ENCODE measurements at places on chromosomes 1 and 21. TPM values are rescaled to one million over a fixed set of nuclear protein-coding genes. Genes with fewer than 3 reads are reported as not detected.

- H3K27me3 ChIP-seq, result no peaks in the 10 kb centered on the region
- H3K27ac ChIP-seq, result no peak overlapping the region
- no peak overlapping the region for H3K4me3 ChIP-seq
- H3K36me3 ChIP-seq, result no peaks in the 10 kb centered on the region
- no peaks in the 10 kb centered on the region for H3K4me1 ChIP-seq
These were observed 34.1 kb upstream of the PKN2 start for GRCh38 chr1:88649932-88650331.

ECM1 gene
- total RNA-seq, result 20.1 TPM

DNA sequence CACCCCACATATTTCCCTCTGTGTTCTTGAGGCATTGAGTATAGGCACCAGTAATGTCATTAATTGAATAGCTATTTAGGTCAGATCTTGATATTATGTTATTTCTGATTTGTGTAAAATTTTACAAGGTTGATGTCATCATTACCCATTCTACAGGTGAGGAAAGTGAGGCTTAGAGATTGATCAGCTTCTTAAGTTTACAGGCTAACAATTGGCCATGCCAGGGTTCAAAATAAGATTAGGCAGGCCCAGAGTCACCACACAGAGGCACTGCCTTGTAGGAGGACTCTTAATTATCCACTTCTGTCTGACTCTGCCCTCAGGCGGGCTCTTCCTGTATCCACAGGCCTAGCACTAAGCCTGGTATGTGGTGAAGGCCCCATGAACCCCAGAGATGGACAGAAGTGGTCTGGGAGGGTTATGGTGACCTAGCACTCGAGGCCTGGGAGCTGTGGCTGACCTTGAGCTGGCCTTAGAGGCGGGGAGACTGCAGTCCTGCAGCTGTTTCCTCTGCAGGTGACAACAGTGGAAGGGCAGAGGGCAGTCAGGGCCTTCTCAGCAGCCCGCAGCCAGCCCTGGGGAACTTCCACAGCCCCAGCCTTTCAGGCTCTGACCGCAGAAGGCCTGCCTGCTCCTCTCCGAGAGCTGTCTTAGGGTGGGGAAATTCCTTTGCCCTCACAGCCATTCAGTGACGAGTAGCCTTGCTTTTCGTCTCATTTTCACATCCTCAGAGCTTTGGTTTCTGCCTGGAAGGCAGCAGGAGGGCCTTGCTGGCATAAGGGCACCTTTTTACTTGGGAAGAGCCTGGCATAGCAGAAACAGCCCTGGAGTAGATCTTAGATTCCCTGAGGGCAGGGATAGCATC lies 12.2 kb downstream of the ZDHHC18 start:
- H3K27ac ChIP-seq, result peak overlapping the region; percentile 33
- H3K27me3 ChIP-seq, result no peaks in the 10 kb centered on the region
- H3K36me3 ChIP-seq, result peaks cover 90% of the 10 kb centered on the region
- no peak overlapping the region for H3K4me3 ChIP-seq
- H3K4me1 ChIP-seq, result peaks cover 7% of the 10 kb centered on the region
- DNase-seq, result no peak

DNA sequence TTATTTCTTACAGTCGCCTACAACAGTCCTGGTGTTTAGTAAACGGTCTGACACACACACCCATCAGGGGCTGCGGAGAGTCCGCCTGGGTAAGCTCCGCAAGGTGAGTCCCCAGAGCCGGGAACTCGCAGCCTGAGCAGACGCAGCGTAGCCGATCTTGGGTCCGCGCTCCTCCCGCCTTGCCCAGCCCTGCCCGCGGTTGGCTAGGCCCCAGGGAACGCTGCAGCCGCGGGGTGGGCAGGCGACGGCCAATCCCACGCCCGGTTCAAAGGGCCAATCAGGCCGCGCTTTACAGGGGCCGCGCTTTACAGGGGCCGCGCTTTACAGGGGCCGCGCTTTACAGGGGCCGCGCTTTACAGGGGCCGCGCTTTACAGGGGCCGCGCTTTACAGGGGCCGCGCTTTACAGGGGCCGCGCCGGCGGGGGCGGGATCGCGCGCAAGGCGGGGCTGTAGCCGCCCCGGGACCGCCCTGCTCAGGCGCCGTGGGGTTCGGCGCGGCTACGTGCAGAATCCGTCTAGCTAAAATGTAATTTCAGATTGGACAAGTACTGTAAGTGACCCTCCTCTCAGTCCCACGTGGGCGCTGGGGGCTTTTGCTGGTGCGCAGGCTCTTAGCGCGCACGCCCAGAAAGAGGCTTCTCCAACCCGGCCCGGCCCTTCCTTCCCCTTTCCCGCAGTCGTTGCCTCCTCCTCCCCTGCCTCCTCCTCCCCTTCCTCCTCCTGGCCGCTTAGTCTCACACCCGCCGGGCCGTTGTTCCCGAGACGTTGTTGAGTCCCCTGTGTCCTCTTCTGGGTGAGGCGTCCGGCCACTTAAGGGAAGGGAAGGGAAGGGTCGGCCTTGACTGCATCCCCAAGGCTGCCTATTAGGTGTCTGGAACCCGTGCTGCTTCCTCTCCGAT lies at the start of gene FGGY:
Gene FGGY (plus strand): TSS at position 737 of the 899 bp plus-strand sequence. CDS start 24,456 bp downstream, outside the sequence.
- peak; percentile 98 for DNase-seq
- H3K36me3 ChIP-seq, result no peaks in the 10 kb centered on the region
- H3K27me3 ChIP-seq, result no peaks in the 10 kb centered on the region
- peak within 1 kb of the TSS; percentile 99 for H3K27ac ChIP-seq

DNA sequence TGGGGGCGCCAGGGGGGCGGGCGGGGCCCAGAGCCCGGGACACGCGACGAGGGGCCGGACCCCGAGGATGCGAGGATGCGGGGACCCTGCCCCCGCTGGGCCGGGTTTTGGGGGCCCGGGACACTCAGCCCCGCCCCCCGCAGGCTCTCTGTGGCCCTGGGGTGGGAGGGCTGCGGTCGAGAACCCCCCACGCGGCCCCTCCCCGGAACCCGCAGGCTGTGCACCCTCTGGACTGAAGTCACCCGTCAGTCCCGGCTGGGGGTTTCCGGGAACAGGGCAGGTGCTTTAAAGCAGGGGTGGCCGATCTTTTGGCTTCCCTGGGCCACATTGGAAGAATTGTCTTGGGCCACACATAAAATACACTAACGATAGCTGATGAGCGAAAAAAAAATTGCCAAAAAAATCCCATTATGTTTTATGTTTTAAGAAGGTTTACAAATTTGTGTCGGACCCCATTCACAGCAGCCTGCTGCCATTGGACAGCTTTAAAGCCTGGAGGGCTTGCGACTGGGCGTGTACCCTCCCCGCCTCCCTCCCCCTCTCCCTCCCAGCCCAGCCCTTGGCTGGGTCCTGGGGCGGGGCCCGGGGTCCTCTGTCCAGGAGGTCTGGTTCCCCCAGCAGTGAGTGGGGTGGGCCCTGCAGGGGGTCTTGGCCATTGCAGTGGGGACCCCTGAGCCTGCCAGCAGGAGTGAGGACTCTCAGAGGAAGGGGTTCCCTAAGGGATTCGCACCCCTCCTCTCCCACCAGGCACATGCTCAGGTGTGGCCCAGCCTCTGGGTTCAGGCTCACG lies 21.6 kb upstream of the C1orf159 start:
- no peaks in the 10 kb centered on the region for H3K36me3 ChIP-seq
- DNase-seq, result no peak
- no peak overlapping the region for H3K27ac ChIP-seq

DNA sequence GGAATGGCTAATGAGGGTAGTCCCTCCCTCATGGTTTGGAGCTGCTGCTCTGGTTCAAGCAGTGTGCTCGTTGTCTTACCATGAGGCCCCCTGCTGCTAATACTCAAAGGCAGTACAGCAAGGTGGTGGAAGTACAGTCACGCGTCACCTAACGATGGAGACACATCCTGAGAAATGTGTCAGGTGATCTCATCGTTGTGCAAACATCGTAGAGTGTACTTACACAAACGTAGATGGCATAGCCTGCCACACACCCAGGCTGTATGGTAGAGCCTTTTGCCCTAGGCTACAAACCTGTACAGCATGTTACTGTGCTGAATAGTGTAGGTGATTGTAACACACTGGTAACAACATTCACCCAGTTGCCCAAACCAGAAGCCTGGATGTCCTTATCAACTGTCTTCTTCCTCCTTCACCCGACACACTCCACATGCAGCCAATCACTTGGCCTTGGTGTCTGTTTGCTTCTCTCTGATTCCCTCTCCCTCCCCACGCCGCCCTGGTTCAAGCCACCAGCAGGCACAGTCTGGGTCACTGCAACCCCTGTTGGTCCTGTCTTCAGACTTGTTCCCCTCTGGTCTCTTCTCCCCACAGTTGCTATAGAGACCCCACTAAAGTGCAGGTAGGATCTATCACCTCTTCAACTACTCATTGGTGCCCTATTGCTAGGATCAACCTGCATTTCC lies 6.0 kb upstream of the KCNA2 start:
- H3K36me3 ChIP-seq, result no peaks in the 10 kb centered on the region
- no peak overlapping the region for H3K27ac ChIP-seq
- peaks cover 99% of the 10 kb centered on the region for H3K27me3 ChIP-seq
- no peak for DNase-seq
- no peak overlapping the region for H3K4me3 ChIP-seq

DNA sequence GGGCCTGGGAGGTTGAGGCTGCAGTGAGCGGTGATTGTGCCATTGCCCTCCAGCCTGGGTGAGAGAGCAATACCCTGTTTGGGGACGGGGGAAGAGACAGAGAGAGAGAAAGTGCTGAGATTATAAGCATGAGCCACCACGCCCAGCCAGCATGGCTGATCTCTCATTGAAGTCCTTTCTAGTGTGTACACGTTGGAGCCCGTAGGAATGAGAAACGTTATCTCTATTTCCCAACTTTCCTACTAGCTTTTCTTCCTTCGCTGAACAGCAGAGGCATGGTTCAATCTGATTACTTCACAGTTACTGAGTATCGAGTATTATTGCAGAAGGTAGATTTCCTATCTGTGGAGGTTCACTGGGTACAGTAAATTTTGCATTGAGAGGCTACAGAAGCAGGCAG lies 4.5 kb downstream of the PEX14 start:
- H3K27ac ChIP-seq, result no peak overlapping the region
- no peaks in the 10 kb centered on the region for H3K36me3 ChIP-seq
- no peak for DNase-seq
- no peak overlapping the region for H3K4me3 ChIP-seq
- H3K27me3 ChIP-seq, result no peaks in the 10 kb centered on the region

GRCh38 chr1:89382479-89382878 lies 18.6 kb downstream of the GBP6 start:
- DNase-seq, result no peak
- H3K27me3 ChIP-seq, result no peaks in the 10 kb centered on the region
- no peak overlapping the region for H3K4me3 ChIP-seq
- H3K36me3 ChIP-seq, result no peaks in the 10 kb centered on the region
- H3K27ac ChIP-seq, result no peak overlapping the region

GRCh38 chr1:21573971-21574465 lies 64.8 kb downstream of the ALPL start:
- H3K4me1 ChIP-seq, result peaks cover 24% of the 10 kb centered on the region
- DNase-seq, result peak; percentile 86
- H3K27ac ChIP-seq, result peak overlapping the region; percentile 95
- peak overlapping the region; percentile 25 for H3K4me3 ChIP-seq

- H3K27me3 ChIP-seq, result no peaks in the 10 kb centered on the region
- DNase-seq, result no peak
- H3K4me1 ChIP-seq, result peaks cover 12% of the 10 kb centered on the region
- no peak overlapping the region for H3K27ac ChIP-seq
- no peak overlapping the region for H3K4me3 ChIP-seq
These were observed 68.4 kb downstream of the GDAP2 start for GRCh38 chr1:117860896-117861610.

DNA sequence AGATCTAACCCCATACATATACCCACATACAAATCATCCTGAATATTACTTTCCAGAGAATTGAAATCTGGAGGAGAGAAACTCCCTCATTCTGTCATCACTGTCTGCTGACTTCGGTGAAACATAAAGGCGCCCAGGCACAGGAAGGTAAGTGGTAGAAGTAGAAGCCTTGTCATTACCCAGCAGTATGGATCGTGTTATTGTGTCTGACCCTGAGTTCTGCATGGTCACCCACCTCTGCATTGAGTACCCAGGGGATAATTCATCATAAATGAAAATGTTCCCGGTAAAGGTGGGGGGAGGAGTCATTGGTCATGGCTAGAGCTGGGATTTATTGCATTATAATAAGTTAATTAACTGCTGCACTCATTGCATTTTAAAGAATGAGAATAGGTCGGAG lies 342.6 kb upstream of the PKN2 start:
- no peak overlapping the region for H3K4me3 ChIP-seq
- no peaks in the 10 kb centered on the region for H3K27me3 ChIP-seq
- no peak overlapping the region for H3K27ac ChIP-seq
- no peaks in the 10 kb centered on the region for H3K4me1 ChIP-seq
- H3K36me3 ChIP-seq, result no peaks in the 10 kb centered on the region

DNA sequence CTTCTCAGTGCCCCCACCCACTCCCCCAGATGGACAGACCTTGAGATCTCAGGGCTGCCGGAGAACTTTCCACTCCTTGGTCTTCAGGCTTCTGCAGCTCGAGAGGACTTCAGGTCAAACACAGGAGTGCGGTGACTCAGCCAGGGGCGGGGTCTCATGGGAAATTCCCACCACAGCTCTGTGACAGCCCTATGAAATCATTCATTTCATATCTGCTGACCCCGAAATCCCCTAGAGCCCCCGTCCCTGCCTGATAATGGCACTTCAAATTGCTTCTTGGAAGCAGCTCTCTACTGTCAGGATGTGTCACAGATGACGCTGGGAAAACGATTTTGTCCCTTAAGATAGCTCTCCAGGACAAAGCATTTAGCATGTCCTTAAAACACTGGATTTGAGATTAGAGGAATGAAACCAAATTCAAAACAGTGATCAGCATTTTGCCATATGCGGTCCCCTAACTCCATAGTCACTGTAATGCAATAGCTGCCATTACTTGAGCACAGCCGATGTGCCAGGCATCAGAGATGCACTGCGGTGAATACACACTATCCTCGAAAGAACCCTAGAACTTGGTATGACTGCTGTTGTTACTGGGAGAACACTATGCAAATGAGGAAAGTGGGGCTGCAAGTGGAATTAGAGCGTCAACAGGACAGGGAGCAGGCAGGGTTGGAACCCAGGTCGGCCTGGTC lies at the start of gene TNFRSF9:
Gene TNFRSF9 (minus strand): TSS at position 95 of the 692 bp plus-strand sequence. CDS start 845 bp downstream, outside the sequence.
- no peak for DNase-seq
- H3K4me1 ChIP-seq, result peaks cover 24% of the 10 kb centered on the region
- no peak within 1 kb of the TSS for H3K4me3 ChIP-seq
- peaks cover 78% of the 10 kb centered on the region for H3K27me3 ChIP-seq
- no peaks in the 10 kb centered on the region for H3K36me3 ChIP-seq

S100B gene
- 2.8 TPM for total RNA-seq

CACHD1 gene
- 2.7 TPM for total RNA-seq

Data from left ventricle myocardium inferior (tissue), 1 donor.